CD4-positive, alpha-beta T cell treated with Interferon gamma for 1 hour (primary cell): ENCODE measurements at places on chromosomes 16 and 17.

- DNase-seq = no peak
These were observed 5.2 kb downstream of the C17orf50 start for GRCh38 chr17:35765756-35766488.

DNA sequence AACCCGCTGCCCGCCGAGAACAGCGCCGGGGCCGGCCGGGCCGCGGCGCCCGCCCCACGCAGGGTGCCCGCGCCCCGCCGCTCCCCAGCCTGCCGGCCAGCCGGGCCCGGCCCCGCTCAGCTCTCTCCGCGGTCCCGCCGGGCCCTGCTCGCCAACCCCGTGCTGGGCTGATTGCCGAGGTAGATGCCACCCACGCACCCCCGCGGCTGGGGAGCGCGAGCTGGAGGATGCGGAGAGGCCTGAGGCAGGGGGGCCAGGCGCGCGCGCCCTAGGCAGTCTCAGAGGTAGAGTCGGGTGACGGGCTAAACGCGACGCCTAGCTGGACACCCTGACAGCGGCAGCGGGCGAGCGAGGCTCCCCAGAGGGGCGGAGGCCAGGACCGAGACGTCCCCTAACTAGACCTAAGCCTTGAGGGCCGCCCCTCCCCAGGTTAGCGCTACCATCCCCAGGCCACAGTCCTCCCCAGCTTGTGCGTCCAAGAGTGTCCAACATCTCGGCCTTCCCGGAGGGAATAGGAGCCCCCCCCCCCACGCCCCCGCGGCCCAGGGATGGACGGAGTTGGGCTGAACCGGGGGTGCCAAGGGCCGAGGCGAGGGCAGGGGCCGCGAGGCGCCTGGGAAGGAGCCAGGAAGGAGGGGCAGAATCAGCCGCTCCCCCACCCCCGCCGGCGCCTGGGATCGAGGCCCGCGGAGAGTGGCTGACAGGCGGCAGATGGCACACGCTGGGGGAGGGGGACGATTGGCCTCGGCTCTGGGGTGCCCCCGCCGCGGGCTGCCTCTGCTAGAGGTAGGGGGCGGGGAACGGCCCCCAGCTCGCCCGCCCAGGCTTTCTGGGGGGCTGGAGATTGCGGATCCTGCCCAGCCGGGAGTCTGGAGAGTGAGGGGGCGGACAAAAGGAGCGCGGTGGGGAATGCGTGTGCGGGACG lies 2.5 kb upstream of the ZNF423 start:
- DNase-seq = no peak

DNA sequence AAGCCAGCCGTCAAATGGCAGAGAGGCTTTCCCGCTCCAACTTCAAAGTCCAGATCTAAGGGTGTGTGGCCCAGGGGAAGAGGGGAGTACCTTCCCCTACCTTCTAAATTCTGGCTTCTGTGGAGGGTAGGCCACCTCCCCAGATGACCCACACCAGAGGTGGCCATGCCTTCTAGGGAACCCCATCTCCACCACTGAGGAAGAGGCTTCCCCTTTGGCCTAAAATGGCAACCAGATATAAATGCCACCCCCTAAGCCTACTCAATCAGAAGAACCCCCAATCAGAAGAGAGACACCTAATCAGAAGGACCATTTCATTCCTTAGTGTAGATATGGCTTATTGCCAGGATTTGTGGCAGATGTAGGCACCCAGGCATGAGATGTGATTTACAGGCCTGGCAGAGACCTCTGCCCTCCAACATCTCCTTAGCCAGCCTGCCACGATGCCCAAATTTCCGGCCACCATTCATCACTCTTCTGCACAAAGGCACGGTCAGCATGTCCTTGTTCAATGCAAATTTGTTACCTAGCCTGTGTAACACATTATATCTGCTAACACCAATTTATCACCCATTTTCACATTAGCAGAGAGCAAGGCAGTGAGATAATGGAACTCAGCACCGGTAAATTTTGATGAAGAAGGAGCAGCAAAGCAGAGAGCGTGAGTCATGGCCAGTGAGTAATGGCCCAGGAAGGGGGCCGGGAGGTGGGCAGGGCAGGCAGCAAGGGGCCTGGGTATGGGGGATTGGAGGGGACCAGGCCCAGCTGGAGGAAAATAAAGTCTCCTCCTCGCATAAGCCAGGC lies 1.2 kb upstream of the MGAT5B start:
- no peak for DNase-seq

- no peak for DNase-seq
These were observed 14.4 kb downstream of the SNN start for GRCh38 chr16:11682655-11683096.

DNA sequence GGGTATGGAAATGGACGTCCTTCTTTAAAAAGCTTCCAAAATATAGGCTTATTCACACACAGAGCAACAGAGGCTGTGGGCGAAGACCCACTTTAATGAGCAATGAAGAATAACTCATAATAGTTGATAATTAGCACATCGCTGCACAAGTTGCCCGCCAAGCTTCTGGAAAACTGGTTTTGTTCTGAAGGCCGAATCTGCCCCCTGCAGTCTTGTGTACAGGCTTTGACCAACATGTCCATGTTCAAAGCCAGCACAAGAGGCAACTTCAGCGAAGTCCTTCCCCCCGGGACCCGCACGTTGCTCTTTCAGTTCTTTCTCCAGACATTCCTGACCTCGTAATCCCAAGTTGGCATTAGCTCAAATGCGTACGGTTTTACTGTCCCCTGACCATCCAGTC lies 73.3 kb downstream of the IRX5 start:
- no peak for DNase-seq

DNA sequence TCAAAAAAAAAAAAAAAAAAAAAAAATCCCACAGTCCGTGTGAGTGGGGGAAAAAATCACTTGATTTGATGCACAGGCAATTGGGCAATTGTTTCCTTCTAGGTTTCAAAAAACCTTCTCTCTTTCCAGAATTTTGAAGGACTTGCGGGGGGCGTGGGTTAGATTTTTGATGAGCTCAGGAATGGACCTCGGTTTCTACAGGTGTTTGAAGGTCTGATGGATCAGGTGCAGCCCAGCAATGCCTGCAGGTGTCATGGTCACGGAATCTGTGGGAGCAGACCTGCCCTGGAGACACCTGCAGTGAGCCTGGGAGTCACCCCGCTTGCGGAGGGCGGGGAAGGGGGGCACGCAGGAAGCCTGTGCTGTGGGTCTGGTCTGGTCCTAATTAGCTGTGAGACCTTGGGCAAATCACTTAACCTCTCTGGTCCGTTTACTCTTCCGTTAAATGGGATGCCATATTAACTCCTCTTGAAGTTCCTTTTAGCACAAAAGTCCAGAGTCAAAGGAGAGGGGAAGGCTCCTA lies 174.2 kb downstream of the IRF8 start:
- DNase-seq = no peak

- DNase-seq = no peak
These were observed 55.1 kb upstream of the MNT start for GRCh38 chr17:2455956-2456355.

DNA sequence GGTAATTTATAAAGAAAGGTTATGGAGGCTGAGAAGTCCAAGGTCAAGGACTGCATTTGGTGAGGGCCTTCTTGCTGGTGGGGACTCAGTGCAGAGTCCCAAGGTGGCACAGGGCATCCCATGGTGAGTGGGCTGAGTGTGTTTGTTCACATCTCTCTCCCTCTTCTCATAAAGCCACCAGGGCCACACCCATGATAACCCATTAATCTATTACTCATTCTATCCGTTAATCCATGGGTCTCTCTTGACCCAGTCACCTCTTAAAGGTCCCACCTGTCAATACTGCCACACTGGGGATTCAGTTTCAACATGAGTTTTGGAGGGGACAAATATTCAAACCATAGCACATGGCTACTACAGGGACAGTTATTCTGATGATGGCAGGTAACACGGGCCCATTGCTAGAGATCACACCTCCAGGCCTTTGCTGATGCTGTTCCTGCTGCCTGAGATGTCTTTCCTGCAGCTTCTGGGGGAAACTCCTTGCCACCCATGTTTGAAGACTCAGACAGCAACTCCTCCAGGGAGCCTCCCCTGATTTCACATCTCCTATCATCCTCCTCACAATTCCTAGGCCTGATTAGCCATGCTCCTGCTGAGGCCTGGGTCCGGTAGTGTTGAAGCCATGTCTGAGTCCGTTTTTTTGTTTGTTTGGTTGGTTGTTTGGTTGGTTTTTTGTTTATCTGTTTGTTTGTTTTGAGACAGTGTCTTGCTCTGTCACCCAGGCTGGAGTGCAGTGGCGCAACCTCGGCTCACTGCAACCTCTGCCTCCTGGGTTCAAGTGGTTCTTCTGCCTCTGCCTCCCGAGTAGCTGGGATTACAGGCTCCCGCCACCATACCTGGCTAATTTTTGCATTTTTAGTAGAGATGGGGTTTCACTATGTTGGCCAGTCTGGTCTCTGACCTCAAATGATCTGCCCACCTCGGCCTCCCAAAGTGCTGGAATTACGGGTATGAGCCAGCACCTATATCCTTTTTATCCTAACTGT lies 16.1 kb downstream of the SOCS1 start:
- no peak for DNase-seq

- no peak for DNase-seq
These were observed 65.7 kb upstream of the METRNL start for GRCh38 chr17:83013779-83014117.

- DNase-seq = no peak
These were observed 16.4 kb downstream of the LPO start for GRCh38 chr17:58254803-58255202.

DNA sequence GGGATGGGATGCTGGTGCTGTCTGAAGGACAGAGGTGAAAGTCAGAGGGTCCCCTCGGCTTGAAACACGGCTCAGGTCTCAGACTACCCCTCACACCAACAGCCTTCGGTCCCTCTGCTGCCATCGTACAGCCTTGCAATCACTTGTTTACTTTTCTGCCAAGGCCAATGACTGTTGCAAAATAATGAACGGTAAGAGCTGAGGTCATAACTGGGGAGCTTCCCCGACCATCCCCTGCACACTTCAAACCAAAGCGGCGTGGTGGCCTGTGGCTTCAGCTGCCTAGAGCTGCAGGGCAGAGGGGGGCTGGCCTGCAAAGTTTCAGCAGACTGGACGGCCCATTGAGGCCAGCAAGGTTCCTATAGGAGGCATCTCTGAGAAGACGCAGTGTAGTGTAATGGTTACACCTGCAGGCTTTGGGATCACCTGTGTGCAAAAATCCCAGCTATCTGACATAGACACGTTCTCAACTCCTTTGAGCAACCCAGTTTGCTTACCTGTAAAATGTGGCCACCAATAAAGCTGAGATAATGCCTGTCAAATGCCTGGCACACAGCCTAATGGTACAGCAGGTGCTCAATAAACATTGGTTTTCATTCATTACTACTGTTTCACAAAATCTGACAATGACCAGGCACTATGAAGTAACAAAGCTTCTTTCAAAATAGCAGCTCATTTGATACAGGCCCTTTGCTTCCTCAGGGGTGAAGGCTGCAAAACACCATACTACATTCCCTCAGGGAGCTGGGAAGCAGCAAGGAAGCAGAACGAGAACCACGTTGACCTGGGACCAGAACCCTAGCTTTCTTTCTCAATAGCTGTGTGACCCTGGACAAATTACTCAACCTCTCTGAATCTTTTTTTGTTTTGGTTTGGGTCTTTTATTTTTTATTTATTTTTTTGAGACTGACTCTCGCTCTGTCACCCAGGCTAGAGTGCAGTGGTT lies 5.0 kb downstream of the PAM16 start:
- no peak for DNase-seq

GRCh38 chr16:528111-529011 lies 849 bp downstream of the CAPN15 start:
- DNase-seq = peak; percentile 37

DNA sequence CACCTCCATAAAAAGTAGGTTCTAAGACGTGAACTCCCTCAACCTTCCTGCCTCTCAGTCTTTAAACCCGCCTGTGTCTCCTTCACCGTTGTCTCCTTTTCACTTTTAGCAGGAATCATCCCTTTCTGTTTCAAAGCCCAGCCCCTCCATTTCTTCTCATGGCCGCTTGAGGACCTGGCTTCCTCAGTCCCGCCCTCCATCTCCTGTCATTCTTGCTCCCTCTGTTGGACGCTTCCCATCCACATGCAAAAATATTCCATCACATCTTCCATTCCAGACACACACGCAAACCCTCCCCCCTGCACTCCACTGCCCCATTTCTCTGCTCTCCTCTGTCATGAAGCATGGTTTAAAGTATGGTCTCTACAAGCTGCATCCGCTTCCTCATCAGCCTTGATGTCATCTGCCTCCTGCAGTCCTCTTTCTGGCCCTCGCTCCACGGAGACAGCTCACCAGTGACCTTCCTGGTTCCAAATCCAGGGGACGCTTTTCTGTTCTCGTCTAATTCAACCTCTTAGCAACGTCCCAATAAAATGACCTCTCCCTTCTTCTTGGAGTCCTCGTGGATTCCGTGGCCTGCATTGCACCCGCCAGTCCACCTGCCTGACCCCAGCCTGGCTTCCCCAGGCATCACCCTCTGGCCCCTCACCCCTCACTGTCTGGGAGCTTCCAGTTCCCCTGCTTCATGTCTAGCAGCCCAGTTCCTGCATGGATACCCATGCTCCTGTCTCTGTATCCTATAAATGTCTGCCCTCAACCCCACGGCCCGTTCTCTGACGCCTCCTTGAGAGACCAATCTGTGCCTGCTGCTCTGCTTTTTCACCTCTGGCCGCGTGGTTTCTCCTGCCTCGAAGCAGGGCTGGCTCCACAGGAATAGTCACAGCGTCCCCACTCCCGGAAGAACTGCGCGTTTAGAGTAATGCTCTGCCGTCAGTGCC lies 26.2 kb downstream of the ANKRD40 start:
- DNase-seq = no peak

- peak; percentile 50 for DNase-seq
These were observed 56.7 kb downstream of the GRB7 start for GRCh38 chr17:39794249-39794970.

- DNase-seq = no peak
These were observed 4.4 kb downstream of the ASGR1 start for GRCh38 chr17:7174603-7175326.

- DNase-seq = no peak
These were observed 296.9 kb upstream of the CDH5 start for GRCh38 chr16:66069587-66069986.

GRCh38 chr16:23359092-23359760 lies 57.1 kb downstream of the SCNN1B start:
- no peak for DNase-seq
